SK-N-SH (cell line): ENCODE measurements at places on chromosomes 3 and 15.
A peak's percentile ranks its signal among the peaks of the same experiment; 100 is the strongest.

DNA sequence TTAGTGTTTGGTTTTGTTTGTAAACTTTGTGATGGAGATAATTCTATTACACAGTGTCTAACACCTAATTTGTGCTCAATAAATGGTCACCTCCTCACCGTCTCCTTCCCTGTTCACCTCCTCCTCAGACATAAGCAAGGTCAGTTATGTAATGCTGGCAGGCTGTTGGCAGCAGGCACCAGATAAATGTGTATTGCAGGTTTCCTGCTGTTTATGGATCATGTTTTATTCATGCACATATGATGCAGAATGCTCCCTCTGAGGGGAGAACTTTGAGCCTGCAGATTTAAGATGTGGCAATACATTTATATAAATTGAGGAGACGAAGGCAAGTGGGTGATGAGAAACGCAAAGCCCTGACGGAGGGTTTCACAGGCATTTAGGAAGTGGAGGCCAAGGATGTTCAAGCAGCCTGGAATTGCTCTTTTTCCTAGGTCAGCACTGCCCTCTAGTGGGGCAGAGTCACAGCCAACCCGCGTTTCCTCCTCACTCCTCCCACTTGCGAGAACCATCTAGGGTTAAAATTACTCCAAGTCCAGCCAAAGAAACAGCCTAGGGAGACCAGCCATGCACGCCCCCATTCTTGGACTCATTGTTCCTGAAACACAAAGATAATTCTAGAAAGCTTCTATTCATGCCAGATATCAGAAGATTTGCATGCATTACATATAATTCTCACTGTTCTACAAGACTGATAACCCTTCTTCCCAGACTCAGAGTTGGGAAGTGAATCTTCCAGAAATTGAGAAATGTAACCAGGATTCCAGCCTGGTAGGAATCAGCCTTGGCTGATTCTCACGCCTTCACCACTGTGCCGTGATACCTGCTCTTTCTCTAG is 228.7 kb downstream of the SLCO3A1 start:
- DNase-seq: peak; percentile 71

- no peak for DNase-seq
Observed at GRCh38 chr3:67704322-67704721, 49.9 kb upstream of the SUCLG2 start.

- no peak for DNase-seq
Observed at GRCh38 chr15:88249220-88249619, 7.3 kb downstream of the NTRK3 start.

DNA sequence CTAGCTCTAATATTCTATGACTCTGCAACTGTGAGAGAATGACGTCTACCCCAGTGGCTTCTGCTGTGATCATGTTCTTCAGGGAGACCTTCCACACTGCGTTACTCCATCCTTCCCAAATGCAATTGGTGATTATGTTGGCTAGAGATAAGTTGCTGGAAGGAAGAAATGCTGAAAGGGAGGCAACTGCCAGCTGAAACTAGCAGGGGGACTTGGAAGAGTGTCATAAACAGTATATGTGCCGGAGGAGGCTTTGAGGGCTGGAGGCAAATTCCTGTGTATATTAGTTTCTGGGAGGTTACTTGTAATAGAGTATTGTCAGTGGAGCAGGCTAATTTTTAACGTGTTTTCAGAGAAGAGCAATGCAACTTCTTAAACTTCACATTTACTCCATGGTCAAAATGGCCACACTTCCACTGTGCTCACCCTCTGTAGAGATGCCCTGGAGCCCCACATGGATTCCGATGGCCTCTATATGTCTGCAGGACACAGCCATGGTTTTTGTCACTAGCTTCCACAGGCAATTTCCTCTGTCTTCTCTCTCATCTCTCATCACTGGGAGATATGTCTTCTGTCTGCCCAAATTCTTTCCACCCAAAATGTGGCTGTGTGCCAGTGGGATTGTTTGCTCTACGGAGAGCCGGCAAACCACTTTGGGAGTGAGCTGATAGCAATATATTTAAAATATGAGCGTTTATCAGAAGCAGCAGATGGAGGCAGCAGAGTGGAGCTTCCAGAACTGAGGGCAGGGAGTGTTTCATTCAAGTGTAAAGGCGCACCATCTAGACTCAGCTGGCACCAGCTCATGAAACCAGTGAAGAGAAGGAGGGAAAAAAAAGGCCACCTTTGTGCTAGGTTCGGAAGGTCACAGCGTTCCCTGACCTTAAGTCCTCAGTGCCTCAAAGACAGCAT is 13.3 kb upstream of the CD47 start:
- no peak for DNase-seq

- no peak for DNase-seq
Observed at GRCh38 chr15:39438260-39438659, 142.6 kb upstream of the THBS1 start.

GRCh38 chr15:20340931-20341661 is 200.5 kb downstream of the GOLGA6L6 start:
- peak; percentile 32 for DNase-seq

- DNase-seq: no peak
Observed at GRCh38 chr3:39329493-39329892, at the start of gene CCR8. CCR8 (plus strand) TSS chr3:39329709; CDS start chr3:39332332, 2,623 bp downstream.

- no peak for DNase-seq
Observed at GRCh38 chr3:29416514-29416913, 135.6 kb downstream of the RBMS3 start.

DNA sequence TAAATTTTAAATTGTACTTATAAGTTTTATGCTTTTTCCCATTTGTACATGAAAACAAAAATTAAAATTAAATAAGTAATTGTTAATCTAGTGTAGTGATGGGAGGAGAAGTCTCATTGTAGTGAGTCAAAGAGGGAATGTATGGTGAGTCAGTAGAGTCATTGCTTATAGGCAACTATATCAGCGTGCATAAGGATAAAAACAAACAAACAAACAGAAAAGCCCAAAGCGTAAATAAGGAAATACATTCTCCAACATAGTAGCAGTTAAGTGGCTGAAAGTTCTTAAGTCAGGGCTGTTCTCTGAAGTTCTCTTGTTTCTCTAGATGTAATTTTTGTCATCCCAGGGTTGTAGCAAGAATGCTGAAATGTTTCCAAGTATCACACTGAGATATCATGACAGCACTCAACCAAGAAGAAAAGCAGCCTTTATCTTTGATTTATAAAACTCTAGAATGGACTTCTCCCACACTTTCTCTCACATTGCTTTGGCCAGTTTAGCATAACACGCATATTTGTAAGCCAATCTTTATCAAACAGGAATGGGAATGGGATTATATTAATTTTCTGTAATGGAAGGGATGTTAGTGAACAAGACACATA is 184.1 kb upstream of the TP63 start:
- no peak for DNase-seq

DNA sequence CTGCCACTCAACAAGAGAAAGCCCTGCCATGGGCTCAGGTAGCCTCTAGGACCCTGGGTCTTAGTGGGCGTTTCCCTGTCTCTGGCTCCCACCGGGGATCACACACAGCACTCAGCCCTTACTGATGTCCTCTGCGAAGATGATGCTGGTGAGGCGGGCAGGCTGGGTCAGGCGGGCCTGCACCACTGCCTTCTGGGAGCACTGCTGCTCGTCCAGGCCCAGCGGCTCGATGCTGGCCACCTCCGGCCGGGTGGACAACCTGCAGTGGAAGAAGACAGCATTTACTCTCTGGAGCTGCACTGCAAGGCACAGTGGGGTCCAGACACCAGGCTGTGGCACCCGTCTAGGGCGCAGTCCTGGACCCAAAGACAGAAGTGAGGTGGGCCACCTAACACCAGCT is 20.5 kb downstream of the NUP210 start:
- DNase-seq: no peak

DNA sequence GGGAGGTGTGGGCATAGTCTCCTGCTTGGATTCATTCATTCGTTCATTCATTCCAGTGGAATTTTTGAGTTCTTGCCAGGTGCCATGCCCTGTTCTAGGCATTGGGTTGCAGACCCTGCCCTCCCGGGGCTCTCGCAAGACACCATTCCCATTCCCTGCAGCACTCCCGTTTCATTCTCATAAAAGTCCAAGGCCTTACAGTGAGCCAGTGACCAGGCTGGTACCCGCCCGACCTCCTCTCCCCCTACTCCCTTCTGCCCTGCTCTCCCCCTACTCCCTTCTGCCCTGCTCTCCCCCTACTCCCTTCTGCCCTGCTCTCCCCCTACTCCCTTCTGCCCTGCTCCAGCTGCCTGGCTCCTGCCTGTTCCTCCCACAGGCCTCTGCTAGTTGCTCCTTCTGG is 41.9 kb downstream of the AMOTL2 start:
- no peak for DNase-seq

DNA sequence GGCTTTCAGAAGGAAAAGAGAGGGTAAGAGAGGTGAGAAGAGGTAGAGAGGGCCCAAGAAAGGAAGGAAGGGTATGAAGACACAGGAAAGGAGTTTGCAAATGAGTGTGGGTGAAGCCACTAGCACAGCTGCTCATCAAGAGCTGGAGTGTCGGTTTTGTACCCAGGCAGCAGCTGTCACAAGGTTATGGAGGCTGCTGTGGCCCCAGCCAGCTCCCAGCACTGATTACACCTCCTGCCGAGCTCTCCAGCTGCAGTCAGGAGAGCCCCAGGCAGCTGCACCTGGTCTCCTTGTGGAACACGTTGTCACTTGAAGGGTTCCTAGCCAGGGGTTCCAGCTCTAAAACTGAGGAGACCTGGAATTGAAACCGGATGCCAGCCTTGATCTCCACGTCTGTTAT is 60.4 kb upstream of the CHD2 start:
- no peak for DNase-seq

DNA sequence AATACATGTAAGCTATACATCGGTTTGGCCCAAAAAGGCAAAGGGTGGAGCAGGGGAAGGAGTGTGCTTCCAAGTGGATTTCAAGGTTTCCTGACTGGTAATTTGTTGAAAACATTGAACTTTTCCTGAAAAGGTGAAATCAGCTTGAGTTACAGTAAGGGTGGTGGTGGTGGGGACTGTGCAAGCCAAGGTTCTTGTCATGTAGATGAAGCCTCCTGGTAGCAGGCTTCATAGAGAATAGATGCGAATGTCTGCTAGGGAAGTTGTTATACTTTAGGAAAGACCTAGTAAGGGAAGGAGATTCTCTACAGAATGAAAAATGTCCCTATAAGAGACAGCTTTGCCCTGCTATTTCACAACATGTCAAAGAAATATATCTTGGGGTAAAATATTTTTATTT is 528.2 kb upstream of the CBLB start:
- no peak for DNase-seq

- DNase-seq: no peak
Observed at GRCh38 chr3:131711114-131711768, 208.5 kb upstream of the MRPL3 start.

- DNase-seq: no peak
Observed at GRCh38 chr3:148428862-148429605, 268.7 kb upstream of the AGTR1 start.

DNA sequence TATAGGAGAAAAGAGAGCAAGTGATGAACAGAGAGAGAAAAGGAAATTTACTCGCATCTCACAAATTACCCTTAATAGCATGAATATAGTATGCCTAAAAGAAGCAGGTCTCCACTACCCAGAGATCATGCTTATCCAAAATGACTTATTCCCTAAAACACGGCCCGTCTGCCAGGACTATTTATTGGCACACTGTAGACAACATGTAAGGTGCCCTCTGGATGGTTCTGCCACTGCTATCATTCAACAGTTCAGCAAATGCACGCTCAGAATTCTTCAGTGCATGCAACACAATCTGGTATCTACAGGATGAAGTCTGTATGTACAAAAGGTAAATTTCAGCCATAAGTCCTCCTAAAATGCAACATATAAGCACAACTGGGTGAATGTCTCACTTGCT is 465.8 kb downstream of the SHQ1 start:
- no peak for DNase-seq

GRCh38 chr15:51223771-51224229 is 114.6 kb downstream of the CYP19A1 start:
- DNase-seq: no peak

GRCh38 chr3:20280257-20280656 is 94.3 kb upstream of the SGO1 start:
- no peak for DNase-seq

DNA sequence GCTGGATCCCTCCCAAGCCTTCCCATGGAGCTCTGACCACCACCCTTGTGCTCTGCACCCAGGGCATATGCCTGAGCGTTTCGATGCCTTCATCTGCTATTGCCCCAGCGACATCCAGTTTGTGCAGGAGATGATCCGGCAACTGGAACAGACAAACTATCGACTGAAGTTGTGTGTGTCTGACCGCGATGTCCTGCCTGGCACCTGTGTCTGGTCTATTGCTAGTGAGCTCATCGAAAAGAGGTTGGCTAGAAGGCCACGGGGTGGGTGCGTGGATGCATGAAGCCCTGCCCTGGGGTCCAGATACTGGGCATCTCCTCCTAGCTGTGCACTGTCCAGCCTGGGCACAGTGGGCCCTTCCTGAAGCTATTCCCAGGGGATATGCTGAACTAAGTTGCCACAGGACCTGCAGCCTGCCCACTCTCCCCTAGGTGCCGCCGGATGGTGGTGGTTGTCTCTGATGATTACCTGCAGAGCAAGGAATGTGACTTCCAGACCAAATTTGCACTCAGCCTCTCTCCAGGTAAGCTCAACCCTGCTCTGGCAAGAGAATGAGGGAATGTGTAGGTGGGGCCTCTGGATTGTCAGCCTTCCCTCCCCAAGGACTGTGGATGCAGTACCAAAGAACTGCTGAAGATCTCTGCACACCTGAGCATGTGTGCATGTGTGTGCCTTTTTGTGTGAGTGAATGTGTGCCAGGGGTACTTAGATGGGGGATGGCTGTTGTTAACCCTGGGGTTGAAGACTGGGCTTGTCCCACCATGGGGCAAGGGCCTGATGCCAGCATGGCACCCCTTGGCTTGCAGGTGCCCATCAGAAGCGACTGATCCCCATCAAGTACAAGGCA is 2.1 kb downstream of the MYD88 start:
- no peak for DNase-seq

GRCh38 chr15:70488002-70488605 is 275.3 kb downstream of the UACA start:
- peak; percentile 84 for DNase-seq

- no peak for DNase-seq
Observed at GRCh38 chr15:60400944-60401343, 3.2 kb upstream of the ANXA2 start.

GRCh38 chr15:64808785-64809453 is 16.5 kb downstream of the PIF1 start:
- DNase-seq: peak; percentile 7

GRCh38 chr15:81418444-81418843 is 44.4 kb upstream of the TMC3 start:
- DNase-seq: no peak

- DNase-seq: no peak
Observed at GRCh38 chr15:84112025-84112424, 123.5 kb upstream of the GOLGA6L4 start.

DNA sequence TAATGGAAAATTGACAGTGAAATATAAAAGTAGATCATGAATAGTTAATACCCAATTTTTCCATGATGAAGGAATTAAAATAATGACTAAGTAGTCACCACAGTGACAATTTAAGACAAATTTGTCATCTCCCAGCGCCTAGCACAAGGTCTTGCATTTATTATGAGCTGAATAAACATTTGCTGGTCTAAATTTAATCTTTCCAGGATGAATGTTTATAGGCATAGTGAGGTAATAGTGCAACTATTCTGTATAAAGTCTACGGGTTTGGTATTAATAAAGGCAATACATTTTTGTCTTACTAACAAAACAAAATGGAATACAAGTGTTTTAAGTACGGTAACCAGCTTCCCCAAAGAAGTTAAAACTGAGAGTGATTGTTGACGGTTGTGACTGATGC is 209.3 kb downstream of the CD47 start:
- DNase-seq: no peak
